Activated CD8-positive, alpha-beta T cell treated with anti-CD3 and anti-CD28 coated beads for 36 hours (primary cell): ENCODE measurements at places on chromosomes 7 and 10. TPM values are rescaled to one million over a fixed set of nuclear protein-coding genes. Genes with fewer than 3 reads are reported as not detected.

DNA sequence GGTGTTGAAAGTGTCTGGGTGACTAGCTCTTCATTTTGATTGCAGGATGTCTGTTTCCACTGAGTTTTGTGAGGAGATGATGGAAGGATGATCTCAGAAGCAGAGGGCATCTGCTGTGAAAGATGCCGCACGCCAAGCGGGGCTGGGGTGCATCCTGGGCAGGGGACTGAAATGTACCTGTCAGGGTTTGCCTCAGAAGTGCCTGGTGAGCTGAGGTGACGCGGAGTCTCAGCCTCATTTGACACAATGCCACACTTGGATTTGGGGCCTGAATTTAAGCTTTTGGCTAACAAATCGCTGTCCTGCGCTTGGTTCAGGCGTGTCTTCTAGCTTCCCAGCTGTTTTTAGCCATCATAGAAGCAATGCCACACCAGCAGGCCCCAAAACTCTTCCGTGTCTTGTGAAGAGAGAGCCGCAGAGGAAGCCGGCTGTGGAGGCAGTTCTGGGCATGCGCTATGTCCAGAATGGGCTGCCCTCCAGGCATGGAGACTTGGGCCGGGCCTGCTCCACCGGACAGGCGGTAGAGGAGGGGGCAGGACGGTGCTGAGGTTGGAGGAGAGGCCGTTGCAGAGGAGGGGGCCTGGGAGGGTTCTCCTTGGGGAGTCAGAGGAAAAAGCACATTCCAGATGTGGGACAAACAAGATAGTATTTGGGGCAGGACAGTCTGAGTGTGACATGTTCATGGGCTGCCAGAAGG lies 31.2 kb downstream of the WDR86 start:
- H3K36me3 ChIP-seq, result no peaks in the 10 kb centered on the region
- DNase-seq, result no peak
- no peak overlapping the region for H3K4me3 ChIP-seq
- peaks cover 12% of the 10 kb centered on the region for H3K4me1 ChIP-seq

- H3K4me1 ChIP-seq, result no peaks in the 10 kb centered on the region
- H3K4me3 ChIP-seq, result no peak overlapping the region
- no peaks in the 10 kb centered on the region for H3K27me3 ChIP-seq
These were observed 135.6 kb upstream of the RET start for GRCh38 chr10:42941295-42941644.

DNA sequence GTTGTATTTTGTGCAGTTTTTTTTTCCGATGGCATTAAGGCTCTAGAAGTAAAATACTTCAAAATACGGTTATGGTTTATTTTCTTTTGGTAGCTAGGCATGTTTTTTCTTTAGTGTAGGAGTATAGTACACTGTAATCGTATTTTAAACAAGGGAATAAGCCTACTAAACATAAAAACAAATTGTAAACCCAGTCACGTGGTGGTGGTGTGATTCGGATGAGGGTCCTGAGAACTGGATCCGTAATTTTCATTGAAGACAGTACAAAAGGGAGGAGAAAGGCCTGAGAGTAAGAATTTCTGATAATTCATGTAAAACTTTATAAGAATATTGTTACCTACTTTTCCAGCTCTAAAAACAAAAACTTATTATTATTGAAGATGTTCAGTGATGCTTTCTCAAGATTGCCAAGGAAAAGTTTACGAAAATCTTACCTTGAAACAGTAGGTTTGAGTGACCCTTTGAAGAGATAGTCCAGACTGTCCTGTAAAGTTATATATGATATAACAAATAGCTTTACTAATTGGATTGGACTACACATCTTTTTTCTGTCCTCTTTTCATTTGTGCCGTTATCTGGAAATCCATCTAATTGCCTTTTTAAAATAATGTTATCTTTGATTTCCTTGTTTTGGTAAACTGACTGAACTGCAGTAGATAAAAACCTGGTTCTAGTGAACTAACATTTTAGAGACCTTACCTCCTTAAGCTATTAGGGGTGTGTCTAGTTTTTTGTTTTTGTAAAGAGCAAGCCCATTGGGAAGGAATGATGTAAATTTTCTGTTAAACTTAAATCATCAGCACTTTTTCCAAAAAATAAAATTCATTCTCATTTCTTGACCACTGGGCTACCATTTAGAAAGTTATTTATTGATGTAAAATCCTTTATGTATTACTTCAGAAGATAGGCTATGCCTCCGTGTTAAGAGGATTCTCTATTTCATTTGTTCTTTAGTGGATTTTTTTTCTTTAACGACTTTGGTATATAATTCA lies 1.0 kb upstream of the PBLD start:
- H3K27ac ChIP-seq, result peak overlapping the region; percentile 100
- peaks cover 57% of the 10 kb centered on the region for H3K36me3 ChIP-seq
- peaks cover 48% of the 10 kb centered on the region for H3K4me1 ChIP-seq
- peak overlapping the region; percentile 94 for H3K4me3 ChIP-seq
- H3K27me3 ChIP-seq, result no peaks in the 10 kb centered on the region
- DNase-seq, result no peak

- H3K27me3 ChIP-seq, result no peaks in the 10 kb centered on the region
- peak; percentile 26 for DNase-seq
- peak overlapping the region; percentile 76 for H3K27ac ChIP-seq
- H3K36me3 ChIP-seq, result peaks cover 13% of the 10 kb centered on the region
These were observed 60.1 kb upstream of the ZPBP start for GRCh38 chr7:50153148-50153547.

DNA sequence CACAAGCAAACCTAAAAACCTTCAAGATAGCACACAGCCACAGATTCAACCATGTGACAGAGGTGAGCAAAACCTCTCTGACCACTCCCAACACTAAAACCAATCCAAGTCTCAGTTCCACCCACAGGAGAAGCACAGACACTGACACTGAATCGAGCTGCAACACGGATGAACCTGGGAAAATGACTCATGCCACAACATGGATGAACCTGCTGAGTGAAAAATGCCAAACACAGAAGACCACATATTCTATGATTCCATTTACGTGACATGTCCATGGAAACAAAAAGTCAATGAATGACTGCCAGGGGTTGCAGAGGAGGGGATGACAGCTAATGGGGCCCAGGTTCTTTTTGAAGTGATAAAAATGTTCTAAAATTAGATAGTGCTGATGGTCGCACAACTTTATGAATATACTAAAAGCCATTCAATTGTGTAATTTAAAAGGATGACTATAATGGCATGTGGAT lies 22.0 kb downstream of the CYTH3 start:
- DNase-seq, result peak; percentile 48
- no peak overlapping the region for H3K27ac ChIP-seq
- peaks cover 19% of the 10 kb centered on the region for H3K4me1 ChIP-seq
- no peak overlapping the region for H3K4me3 ChIP-seq
- H3K27me3 ChIP-seq, result peaks cover 18% of the 10 kb centered on the region

GRCh38 chr10:30058570-30059132 lies 735 bp downstream of the JCAD start:
- H3K27ac ChIP-seq, result no peak overlapping the region
- H3K27me3 ChIP-seq, result peaks cover 52% of the 10 kb centered on the region
- H3K36me3 ChIP-seq, result no peaks in the 10 kb centered on the region
- peaks cover 3% of the 10 kb centered on the region for H3K4me1 ChIP-seq
- no peak for DNase-seq

DNA sequence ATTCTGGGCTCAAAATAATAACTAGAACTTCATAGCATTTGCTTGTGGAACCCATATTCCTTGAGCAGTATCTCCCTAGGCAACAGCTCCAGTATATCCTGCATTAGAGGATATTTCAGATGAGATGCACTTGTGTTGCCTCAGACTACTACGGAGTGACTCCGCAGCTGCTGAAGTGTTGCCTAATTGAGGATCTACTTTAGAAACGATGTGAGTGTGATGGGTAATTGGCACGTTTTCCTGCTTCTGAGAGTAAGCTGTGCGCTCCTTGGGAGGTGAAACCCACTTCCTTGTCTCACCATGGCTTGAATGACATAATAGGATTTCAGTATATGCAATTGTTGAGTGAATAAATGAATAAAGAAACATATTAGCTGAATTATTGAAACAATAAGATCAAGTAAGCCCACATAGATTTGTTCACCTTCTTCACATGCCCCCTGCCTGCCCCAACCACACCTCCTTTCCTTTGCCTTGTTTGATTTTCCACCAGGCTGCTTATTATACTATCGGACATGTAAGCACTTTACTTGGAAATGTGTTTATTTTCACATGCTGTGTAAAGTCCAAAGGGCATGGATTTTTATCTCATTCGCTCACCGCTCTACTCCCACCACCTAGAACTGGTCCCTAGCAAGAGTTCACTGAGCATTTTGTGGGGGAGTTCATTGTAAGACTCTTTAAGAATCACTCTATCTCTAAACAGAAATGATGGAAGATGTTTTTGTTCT lies 303.8 kb downstream of the KCNMA1 start:
- H3K27me3 ChIP-seq, result no peaks in the 10 kb centered on the region
- no peak overlapping the region for H3K27ac ChIP-seq
- no peak overlapping the region for H3K4me3 ChIP-seq
- no peaks in the 10 kb centered on the region for H3K36me3 ChIP-seq

SOSTDC1 gene
- not detected for total RNA-seq

CNPY1 gene
- not detected for total RNA-seq
